Fibroblast of villous mesenchyme (primary cell): ENCODE measurements at places on chromosomes 4 and X.

GRCh38 chr4:81173213-81173612, 41.8 kb downstream of the PRKG2 start:
- DNase-seq = peak; percentile 29

- DNase-seq = no peak
Observed at GRCh38 chr4:112184438-112184837, 39.2 kb downstream of the FAM241A start.

GRCh38 chr4:102305666-102306065, 39.6 kb downstream of the SLC39A8 start:
- no peak for DNase-seq

DNA sequence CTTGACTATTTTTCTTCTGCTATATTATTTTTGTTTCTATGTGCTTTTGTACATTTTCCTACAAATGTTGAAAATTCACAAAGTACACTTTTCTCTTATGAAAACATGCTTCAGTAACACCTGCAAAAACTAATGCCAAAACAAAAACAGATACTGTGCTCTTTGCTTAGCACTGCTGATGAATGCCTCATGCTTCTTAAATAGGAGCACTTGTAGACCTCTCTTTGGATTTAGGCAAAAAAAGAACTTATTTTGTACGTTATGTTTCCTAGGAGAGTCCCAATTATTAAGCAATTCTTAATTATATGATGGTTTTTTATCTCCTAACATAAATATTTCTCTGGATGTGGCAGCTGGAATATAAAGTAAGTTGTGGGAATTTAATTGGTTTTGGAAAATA, 285.0 kb upstream of the ARSJ start:
- DNase-seq = no peak

- peak; percentile 4 for DNase-seq
Observed at GRCh38 chrX:15233416-15234015, 36.4 kb downstream of the ASB9 start.

DNA sequence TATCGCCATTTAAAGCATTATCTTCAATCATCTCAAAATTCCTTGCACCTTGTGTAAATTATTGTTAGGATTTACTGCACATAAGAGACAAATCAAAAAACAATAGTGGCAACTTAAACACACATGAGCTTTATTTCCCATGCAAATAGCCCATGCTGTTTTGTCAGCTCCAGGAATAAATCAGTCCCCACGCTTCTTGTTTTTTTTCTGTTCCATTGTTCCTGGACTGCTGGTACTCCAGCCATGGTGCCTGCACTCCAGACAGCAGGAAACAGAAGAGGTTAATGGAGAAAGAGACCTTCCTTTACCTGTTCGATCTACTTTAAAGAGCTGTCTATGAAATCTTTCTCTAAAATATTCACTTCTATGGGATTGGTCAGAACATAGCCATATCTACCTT, 1515.7 kb upstream of the TENM3 start:
- no peak for DNase-seq

DNA sequence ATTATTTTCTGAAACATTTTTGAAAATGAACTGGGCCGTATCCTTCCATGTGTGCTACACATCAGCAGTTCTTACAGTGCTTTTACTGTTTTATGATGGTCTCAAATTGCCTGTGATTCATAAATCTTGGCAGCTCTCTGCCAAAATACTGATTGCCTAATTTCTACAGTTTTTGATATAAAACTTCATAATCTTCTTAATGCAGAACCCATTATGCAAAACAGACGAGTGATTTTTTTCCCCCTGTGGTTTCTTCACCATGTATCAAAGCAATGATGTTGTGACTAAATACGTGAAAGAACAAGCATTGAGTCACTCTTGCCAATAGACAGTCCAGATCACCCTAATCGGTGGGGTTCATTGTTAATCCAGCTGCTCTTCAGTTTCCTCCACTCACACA, 156.4 kb upstream of the WDR1 start:
- DNase-seq = no peak
